ENCODE measurements at places on chromosomes 2 and 18.

DNA sequence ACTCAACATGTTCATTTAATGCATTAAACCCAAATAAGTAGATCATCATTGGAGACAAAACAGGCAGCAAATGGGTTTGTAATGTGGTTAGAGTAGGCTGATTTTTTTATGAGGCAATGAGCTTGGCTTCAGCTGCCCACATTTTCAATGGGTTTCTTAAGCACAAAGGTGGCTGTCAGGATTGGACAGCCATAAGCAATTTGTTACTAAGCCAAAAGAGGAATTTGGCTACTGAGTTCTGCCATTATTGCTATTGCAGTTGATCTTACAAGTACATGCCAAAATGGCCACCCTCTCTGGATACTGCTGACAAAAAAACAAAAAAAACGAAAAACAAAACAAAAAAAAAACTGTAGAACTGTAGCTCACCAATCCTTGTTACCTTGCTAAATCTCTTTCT is 1348.0 kb upstream of the PIK3C3 start:
- DNase-seq: no peak

GRCh38 chr2:230895536-230896345 is 29.3 kb downstream of the GPR55 start:
- DNase-seq: no peak

GRCh38 chr2:43724728-43725526 is 48.7 kb upstream of the C1GALT1C1L start:
- DNase-seq: no peak

DNA sequence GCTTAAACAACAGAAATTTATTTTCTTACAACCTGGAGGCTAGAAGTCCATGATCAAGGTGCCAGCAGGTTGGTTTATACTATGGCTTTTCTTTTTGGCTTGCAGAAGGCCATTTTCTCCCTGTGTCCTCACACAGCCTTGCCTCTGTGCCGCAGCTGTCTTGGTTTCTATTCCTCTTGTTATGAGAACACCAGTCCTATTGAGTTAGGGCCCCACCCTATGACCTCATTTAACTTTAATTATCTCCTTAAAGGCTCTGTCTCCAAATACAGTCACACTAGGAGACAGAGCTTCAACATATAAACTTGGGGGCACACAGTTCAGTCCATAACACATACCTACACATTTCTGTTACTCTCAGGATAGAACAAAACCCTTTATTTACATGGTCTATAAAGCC is 17.3 kb upstream of the RHOB start:
- DNase-seq: no peak

DNA sequence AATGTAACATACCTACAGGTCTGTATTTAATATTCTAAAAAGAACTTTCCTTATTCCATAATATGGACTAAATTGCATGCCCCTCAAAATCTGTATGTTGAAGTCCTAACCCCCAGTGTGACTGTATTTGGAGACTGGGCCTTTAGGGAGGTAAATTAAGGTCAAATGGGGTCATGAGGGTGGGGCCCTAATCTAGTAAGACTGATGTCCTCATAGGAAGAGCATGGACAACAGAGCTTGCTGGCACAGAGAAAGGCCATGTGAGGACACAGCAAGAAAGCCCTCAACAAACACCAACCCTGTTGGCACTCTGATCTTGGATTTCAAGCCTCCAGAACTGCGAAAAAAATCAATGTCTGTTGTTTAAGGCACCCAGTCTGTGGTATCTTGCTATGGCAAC is 18.6 kb downstream of the SF3B1 start:
- DNase-seq: no peak

DNA sequence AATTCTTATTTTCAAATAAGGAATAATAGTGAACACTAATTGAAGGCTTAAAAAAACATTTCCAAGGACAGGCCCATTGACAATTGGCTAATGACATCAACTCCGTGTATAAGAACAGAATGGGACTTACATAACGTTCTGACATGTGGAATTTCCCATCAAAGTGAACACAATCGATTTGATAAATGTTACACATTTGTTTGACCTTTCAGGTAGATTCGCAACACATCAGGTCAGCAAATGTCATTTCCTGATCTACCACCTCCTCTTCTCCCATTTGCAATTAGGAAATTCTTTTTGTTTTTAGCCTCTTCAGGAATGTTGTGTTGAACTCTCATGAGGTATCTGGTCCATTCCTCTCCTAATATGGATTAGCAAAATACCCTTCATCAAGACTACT is 292.9 kb upstream of the SLC14A2 start:
- DNase-seq: no peak

- DNase-seq: no peak
Observed at GRCh38 chr2:2472044-2472443, 141.0 kb upstream of the MYT1L start.

DNA sequence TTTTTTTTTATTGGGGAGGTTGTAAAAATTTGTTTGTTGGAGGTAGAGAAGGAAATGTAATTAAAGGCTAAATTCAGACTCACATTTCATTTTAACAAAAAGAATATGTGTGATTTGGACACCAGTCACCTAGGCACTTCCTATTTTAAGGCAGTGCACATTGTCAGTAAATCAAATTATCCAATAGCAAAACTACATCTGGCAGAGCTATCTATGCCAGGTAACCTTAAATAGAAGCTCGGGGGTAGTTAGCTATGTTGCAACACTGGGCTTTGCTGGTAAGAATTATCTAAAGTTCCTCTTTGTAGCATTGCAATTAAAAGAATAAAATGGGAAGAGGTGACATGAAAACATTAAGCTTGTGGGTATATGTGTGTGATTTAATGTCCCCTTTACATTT is 1064.4 kb upstream of the ZEB2 start:
- DNase-seq: no peak

DNA sequence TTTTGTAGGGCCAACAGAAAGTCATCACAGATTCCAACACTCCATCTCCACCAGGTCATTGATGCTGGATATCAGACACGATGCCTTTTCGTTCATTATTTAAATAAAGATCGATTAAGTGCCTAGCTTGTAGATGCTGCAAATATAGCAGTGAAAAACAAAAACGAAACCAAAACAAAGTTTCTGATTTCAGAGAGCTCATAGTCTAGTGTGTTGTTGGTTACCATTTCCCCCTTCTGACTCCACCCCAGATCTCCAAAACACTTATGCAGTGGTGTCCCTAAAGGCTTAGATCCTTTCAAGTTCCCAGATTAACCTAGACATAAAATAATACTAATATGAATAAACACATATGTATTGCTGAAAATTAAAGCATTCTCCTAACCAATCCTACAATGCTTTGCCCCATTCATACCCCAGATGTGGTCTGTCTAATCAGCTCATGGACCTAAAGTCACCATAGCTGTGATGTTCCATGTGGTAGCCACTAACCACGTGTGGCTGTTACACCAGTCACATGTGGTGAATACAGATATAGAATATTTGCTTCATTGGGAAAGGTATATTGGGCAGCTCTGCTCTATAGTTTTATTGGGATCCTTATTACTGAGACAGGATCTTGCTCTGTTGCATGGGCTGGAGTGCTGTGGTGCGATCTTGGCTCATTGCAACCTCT is 787.2 kb downstream of the TDRD15 start:
- no peak for DNase-seq

DNA sequence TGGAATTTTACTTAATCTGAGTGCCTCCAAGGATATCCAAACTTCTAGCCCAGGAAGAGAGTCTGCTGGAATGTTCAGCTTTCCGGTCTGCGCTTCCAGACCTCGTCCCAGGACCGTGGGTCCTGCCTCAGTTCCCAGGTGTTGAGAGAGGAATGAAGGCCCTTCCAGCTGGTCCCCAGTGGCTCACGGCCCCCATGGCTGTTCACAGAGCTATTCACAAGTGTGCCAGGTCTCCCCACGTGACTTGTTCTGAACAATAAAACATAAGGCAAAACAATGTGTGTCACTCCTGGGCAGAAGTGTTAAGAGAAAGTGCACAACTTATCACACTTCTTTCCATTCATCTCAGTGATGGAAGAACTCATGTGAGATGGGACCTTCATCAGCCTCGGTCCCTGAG is 20.1 kb upstream of the TEX51 start:
- no peak for DNase-seq

DNA sequence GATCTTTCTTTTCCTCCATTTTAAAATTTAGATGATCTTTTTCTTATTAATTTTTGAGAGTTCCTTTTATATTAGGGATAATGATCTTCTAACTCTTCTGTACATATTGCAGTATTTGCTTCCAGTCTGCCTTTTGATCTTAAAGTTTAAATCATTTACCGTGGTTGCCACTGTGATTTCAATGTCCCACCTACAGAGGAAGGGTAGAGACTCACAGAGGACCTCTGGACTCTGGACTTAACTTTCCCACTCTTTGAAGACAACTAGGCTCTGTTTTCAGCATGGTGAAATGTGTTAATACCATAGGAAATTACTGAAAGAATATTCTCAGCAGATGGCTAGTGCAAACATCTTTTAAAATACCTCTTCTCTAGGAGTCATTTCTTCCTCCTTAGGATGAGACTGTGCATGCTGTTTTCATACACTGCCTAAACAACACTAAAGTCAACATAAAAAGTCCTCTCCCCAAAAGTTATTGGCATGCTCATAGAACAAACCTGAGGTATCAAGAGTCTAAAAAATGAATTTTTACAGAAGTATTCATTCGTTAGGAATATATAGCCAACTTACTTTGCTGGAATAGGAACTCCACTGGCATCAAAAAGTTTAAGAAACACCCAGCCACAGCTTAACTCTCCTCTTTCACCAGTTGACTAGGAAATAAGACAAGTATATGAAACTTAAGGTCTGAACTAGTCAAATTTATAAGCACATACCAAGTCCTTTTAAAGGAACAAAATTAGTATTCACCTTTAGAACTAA is 30.7 kb upstream of the MALL start:
- no peak for DNase-seq

Measured in activated T-helper 2 cell treated with anti-CD3 and anti-CD28 coated beads, Interferon-gamma antibody, Interleukin-2, Interleukin-4, amounts not matched to agents 10 μg/mL and 5 μg/mL and 100 μg/mL, durations not matched to agents 14 hours and 24 hours and 36 hours (primary cell).